Urothelium cell line (cell line): ENCODE measurements at places on chromosomes 1 and 21.

DNA sequence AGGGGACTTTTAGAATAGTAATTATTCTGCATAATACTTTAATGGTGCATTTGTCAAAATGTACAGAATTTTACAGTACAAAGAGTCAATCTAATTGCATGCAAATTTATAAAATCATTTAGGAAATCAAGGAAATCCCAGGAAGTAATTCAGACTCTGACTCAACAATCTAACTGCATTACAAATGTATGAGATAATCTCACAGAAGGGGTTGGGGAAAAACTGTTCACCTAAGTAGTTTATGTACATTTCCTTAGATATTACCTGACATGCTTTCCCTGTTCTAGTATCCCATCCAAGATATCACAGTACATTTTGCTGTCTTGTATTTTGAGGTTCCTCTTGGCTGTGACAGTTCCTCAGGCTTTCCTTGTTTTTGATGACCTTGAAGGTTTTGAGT is 4.7 kb downstream of the CRB1 start:
- no peak for DNase-seq

DNA sequence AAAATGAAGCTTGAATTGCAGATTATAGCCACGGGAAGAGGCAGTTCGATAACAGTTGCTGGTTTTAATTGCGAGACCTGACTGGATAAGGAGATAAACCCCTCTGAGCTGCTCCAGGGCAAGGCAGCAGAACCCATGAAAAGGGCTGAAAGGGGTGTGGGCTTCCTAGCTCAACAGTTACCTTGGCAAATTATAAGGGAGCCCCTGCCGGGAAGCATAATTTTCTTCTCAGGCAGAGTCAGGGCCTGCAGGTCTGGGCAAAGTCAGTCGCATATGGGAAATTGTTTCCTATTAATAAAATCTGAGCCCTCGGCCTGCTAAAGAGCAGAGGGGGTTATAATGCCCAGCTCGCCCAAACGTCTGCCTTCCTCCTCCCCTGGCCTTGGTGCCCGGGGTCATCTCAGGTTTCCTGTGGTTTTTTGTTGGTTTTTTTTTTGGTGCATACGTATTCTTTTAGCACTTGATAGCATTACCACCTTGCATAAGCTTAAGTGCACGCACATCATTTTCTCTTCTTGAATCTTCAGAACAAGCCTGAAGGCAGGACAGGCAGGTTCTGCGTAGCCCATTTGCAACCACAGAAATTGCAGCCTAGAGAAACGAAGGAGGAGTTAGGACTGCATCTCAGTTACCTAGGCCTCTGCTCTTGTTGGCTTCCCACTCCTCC is 33.9 kb upstream of the SELENON start:
- no peak for DNase-seq

GRCh38 chr1:193476748-193477147 is 290.3 kb upstream of the B3GALT2 start:
- DNase-seq: no peak

GRCh38 chr1:110453829-110454228 is 2.9 kb downstream of the PROK1 start:
- DNase-seq: no peak

DNA sequence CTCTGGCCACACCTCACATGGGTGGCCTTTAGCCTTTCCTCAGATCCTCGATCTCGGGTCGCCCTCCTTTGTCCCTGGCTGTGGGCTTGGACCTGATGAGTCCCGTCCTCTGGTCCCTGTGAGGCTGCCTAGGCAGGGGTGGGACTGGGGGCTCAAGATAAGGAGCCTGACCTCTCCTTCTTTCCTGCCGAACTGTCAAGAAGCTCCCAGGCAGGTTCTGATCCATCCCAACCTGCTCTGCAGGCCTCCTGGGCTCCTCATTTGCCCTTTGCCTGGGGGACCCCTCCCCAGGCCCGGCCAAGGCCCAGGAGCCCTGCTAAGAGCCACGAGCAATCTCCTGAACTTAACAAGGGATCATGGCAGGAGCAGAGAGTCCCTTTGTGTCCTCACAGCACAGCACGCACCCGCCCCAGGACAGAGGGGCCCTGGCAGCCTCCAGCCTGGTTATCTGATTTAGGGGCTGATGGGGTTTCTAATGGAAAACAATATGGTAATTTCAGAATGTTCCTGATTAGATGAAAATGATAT is 82.4 kb upstream of the POU3F1 start:
- DNase-seq: no peak

DNA sequence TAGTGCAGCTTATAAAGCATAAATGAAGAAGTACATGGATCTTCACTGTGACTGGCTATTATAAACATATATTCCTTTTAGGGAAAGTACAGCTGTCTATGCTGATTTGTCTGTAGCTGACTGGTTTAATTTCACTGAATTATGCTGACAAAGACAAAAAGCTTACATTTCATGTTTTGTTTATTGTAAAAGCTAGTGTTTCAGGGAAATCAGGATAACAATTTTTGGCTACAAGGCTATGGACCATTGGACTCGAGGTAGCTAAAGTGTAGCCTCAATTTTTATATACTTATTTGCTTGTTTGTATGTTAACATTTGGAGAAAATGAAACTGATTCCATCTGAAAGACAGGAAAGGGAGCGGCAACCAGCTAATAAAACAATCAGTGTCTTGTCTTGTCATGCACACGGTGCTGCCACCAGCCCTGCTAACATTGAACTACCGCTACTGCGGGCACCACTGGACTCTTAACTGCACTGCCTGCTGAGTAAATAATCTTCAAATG is 480.2 kb downstream of the COL11A1 start:
- DNase-seq: peak; percentile 30

DNA sequence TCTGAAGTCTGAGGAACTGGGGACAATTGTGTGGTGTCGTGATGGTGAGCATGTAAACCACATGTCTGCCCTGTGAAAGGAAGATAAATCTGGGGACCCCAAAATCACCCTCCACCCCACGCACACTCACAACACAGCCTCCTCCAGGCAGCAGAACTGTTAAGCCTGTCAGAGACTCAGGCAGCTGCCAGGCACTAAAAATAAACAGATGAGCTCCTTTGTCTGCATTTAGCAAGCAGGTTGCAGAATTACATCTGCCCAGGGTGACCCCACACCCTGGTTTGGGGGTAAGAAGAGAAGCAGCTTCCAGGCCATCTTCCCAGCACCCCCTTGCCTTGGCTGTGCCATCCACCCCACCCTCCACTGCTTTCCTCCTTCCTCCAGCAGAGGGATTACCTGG is 119.1 kb upstream of the RUNX3 start:
- DNase-seq: no peak

- DNase-seq: no peak
Observed at GRCh38 chr1:29758781-29759499, 522.6 kb downstream of the PTPRU start.

DNA sequence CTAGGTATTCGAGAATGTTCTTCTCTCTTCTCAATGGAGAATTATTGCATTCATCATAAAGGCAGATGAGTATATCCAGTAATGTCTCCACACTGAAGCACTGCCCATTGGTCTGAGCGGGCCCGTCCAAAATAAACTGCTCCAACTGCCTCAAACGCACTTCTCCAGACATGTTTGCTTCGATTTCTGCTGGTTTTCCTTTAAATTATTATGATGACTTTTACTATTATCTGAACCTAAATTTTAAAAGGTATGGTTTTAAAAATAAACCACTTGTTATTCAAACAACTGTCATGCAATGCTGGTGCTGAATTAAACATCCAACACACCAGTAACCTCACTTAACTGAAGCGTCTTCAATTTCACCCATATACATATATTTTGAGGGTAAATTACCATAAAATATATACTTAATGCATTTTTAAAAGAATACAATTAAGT is 1.3 kb downstream of the CDC42BPA start:
- DNase-seq: peak; percentile 17

DNA sequence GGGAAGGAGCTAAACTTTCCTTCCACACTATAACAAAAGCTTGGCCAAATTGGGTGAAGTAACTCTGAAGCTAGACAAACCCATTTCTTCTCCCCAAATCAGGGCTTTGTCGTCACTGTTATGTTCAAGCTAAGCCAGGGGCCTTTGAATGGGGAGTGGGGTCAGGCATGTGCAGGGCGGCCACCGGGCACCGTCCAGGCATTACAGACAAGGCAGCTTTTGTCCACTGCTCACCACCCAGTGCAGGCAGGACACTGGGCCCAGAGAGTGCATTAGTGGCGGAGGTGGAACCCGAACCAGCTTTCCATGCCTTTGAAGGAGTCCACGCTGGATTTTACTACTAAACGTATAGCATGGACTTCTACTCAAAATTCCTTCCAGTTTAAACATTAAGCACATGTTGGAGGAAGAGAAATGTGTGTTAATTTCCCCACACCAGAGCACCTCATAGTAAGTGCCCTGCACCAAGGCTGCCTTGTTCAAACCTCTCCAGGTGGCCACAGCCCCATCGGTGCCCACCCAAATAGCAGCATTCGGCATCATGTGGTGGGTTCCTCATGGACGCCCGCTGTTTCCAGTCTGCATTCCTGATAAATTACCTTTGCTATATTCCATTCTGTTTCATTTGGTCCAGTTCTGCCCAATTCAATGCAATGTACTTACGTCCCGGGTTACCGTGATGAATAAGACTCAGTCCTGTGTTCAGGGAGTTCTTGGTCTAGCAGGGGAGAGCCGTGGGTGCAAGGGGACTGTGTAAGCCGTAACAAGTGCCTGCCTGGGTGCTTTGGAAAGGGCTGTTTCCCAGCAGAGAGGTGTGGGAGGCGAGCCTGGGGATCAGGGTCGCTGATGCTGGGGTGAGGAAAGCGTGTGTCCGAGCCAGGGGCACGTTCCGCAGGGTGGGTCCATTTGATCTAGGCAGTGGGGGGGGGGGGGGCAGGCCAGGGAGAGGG is 1.6 kb downstream of the UBASH3A start:
- DNase-seq: no peak

GRCh38 chr1:222709700-222710153 is 2.6 kb downstream of the AIDA start:
- no peak for DNase-seq

DNA sequence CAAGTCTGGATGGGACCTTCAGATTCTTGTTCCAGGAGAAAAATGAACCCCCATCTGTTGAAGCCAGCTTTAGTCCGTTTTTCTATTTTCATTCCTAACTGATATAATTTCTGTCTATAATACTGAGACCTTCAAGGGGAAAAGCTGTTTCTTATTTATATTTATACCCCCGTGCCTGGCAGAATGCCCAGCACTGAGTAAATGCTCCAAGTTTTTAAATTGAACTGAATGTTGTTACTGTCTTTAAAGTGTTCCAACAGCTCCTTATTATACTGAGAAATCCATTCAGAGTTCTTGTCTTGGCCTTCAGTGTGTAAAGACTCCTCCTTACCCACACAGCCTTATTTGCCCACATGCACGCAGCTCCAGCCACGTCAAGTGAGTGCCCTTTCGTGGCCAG is 178.6 kb upstream of the HMGB4 start:
- no peak for DNase-seq

DNA sequence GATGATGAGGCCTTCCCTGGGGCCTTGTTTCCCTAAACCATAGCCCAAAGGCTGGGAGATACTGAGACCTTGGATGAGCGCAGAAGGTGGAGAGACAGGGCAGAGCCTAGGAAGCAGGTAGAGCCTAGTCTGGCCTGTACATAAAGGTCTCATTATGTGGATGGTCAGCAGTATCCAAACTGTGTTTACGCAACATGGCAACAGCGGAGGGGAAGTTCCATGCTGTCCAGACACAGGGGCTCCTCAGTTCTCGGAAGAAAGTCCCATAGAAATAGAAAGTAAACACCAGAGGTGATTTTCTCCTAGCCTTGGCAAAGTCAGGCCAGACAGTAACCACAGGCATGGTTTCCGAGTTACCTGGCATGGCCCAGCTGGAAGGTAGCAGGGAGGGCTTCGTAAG is 42.1 kb upstream of the MPZL1 start:
- DNase-seq: no peak

- DNase-seq: no peak
Observed at GRCh38 chr1:24384251-24385090, 29.1 kb downstream of the STPG1 start.

DNA sequence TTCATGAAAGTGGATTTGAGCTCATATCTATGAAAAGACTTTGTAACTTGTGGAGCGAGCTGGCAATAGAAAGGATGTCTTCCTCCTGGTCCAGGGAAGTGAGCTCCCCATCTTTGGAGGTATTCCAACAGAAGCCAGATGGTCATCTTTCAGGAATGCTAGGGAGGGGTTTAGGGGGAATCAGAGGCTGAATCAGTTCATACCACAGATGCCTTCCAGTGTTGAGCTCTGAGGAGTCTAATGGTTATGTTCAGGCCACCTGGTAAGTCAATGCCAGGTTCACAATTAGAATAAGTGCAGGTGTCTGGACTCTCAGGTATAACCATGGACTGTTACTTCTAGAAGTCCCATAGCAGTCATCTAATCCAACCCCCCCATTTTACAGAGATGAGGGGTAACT is 119.1 kb downstream of the ACTL8 start:
- DNase-seq: peak; percentile 84

DNA sequence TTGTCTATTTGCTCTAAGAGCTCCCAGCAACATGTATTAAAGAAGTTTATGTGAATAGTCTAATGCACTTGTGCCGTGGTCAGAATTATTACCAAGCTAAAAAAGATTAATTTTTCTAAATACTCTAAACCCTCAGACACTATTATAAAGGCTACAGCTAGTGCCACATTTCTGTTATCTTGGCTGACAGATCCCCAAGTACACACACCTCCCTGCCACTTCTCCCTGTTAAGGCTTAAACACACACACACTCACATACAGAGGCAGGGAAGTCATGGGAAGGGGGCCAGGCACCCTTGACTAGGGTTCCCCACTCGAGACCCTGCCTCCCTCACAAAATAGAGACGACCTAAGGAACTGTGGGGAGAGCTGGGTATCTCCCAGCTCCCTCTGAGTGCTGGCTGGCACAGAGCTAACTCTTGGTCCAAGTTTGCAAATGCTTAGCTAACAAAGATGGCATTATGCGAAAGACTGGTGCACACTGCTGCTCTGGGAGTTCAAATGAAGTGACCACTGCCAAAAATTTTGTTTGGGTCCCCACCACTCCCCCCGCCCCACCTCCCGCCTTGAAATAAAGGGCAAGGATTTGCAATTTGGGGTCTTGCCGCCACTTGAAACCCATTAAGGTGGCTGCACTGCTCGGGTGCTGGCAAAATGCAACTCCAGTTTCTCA is 9.8 kb downstream of the SSBP3 start:
- no peak for DNase-seq

DNA sequence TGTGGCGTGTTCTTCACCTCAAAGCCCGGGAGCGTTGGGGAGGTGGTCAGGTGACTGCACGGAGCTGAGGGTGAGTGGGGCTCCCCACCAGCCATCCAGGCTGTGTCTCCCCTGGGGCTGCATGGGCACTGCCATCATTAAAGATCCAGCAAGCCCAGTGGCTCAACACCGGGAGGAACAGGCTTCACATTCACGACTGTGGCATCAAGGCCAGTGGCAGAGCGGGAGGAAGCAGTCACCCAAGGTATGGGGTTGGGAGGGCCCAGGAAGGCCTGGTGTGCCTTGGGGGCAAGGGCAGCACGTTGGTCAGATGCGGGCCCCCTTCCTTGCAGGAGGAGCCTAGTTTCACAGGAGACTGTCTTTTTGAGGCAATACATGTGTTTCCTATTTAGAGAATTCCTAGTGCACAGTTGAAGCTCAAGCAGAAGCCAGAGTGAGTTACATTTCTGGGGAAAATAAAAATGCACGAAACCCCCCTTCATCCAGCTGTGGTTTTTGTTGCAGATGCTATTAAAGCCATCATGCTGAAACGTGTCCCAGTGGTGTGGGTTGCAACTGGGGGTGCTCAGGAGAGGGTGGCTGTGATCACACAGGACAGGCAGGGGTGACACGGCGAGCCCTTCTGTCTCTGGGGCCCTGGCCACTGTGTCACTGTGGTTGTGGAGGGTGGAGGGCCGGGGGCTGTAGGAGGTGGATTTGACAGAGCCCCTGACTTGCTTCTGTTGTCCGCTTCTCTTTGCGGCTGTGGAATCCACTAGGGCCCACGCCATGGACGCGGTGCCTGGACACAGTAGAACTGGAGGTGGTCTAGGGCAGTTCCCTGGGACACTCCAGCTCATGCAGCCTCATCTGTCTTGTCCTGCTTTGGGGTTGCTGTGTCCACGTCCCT is 34.1 kb downstream of the SNAP47 start:
- no peak for DNase-seq
